CMK (cell line): ENCODE measurements at places on chromosomes 6 and 20.

DNA sequence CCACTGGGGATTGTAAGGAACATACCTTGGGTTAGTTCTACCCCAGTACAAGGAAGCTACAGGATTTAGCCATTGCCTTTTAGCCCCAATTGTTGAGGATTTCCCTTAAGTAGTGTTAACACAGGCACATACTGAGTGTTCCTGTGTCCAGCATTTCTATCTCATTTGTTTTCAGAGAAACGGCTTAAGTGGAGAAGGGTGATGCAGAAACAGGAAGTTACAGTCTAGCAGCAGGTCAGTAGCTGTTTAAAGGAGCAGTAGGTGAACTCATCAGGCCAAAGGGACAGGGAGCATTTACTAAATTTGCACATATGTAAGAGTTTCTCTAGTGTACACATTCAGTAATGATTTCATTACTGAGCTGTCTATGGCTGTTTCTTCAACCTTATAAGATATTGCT lies 644.2 kb upstream of the GJE1 start:
- DNase-seq: no peak

DNA sequence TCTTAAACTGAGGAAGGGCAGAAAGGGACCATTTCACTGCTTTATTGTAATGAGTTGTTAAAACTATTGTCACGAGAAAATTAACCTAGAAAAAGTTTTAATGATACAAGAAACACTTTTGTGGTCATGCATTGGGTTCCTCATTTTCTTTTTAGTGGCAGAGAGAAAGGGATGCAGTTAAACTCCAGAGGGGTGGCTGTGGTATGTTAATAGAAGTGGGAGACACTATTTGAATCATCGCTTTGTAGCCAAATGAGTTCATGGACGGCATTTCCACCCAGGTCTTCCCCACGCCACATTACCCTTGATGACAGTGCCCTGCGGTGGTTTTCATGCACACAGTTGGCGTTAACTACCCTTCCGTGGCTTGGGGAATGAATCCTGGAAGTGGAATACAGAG lies 235.6 kb downstream of the PLCB1 start:
- DNase-seq: no peak

GRCh38 chr20:57580478-57581201 lies 19.7 kb downstream of the PCK1 start:
- DNase-seq: no peak

- DNase-seq: no peak
These were observed 7.6 kb downstream of the TRPC4AP start for GRCh38 chr20:35084998-35085397.

- DNase-seq: no peak
These were observed 116.8 kb downstream of the DNAH8 start for GRCh38 chr6:38831865-38832264.
